Stimulated activated CD4-positive, alpha-beta T cell treated with anti-CD3 and anti-CD28 coated beads, Interleukin-2, amount 100 ng/mL, for 48 hours (primary cell): ENCODE measurements at places on chromosomes 11 and 22.

DNA sequence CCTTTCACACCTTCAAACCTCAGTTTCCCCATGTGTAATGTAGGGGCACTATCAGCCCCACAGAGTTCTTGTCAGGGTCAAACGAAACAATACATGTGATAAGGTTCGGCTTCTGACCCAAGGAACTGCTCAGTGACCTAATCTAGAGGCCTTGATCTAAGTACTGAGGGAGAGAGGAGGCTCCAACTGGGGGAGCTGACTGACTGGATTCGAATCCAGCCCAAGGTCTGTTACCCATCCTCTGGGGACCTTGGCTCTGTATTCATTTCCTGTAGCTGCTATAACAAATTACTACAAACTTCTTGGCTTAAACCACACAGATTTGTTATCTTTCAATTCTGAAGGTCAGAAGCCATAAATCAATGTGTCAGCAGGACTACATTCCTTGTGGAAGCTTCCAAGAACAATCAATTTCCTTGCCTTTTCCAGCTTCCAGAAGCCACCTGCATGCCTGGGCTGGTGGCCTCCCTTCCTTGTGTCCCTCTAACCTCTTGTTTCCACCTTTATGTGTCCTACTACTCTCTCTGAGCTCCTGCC, 10.7 kb upstream of the ANAPC15 start:
- DNase-seq, result no peak

DNA sequence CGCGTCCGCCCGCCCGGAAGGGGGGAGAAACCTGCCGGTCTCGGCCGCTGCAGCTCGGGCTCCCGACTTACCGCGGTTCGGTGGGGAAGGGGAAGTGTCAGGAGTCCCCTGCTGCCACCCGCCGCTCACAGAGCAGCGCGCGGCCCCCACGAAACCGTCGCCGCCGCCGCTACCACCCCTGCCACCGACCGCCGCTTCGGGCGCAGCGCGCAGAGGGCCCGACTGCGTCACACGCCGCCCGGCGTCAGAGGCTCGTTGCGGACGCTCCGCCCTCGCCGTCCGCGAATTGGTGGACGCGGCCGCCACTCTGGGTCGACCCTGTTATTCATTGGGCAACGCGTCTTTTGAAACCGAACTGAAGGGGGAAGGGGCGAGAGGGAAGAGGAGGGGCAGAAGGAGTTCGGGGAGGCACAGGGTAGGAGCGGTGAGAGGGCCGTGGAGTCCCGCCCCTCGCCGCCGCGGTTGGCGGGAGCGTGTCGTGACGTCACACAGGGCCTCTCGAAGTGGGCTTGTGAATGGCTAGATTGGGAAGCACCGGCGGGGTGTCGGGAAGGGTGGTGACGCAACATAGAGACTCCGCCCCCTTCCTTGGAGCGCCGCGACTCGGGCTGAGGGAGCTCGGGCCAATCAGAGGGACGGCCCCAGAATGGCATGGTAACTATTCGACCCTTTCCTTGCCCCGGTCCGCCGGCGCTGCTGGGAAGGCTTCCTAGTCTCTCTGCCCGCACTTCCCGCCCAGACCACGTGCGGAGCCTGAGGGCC, at the start of gene NUP98:
NUP98 (minus strand) TSS at position 226 of the 762 bp plus-strand sequence. CDS start 15,437 bp downstream, outside the sequence.
- peak; percentile 99 for DNase-seq

DNA sequence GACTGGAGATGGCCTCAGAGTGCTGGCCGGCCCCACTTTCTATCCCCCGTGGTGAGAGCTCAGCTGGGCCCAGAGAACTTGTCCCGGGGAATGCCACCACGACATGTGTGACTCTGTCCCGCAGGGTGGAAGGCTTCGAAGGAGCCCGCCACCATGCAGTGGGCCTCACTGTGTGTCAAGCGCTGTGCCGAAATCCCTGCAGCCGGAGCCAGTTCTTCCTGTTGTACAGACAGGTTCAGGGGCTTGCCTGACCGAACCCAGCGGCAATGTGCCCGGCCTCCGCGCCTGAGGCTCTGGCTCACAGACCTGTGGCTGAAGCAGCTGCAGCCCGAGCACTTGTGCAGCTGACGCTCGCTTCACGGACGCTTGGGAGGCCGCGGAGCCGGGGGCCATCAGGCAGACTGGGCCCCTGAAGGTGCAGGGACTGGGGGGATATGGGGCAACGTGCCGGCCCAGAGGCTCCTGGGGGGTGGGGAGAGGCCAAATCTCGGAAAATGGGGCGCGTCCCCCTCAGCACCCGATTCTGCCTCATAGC, 650 bp downstream of the PPM1F start:
- no peak for DNase-seq

DNA sequence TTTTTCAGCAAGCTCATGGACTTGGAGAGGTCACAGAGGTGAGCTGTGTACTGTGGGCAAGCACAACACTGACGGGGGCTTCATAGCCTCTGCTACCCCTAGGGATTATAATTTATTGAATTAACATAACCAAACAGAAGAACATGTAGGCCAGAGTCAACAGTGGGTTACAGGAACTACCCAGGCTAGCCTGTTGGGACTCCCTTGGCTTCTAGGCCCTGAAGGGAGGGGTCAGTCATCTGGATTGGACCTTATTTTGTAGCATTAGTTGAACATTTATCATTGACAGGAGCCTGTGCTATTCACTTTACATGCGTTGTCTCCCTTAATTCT, 56.9 kb downstream of the KREMEN1 start:
- no peak for DNase-seq

DNA sequence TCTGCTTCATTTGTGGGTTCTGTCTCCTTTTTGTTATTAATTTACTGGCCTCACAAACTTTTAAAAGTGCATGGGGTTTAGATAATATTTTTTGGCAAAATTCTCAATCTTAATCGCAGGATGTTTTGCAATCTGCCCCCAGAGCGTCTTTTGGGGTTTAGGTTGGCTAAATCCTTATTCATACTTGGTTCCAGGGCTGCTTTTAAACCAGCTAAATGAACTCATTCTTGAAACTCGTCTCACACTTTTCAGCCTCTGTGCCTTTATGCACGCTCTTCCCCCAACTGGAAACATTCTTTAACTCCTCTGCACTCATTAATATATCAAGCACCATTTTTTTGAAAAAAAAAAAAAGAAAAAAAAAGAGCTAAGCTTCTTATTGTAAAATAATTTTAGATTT, 131.7 kb downstream of the KIF18A start:
- DNase-seq, result no peak

DNA sequence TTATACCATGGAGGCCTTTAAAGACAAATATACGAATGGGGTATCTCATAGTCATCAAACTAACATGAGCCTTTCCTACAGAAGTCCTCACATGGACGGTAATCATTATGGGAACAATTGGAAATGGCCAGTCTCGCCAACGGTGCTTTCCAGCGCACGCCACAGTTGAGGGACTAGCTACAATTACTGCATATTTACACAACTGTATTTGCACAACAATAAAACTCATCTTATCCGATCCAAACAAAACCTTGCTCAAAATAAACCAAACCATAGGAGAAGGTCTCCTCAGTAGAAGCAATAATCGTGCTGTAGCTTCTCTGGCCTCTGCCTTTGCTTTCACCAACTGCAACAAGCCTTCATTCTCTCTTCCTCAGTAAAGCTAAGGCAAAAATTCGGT, 5.9 kb downstream of the CADM1 start:
- DNase-seq, result no peak

- DNase-seq, result no peak
Observed at GRCh38 chr11:126915430-126915829, 85.1 kb downstream of the KIRREL3 start.
